ENCODE measurements at places on chromosomes 3 and 15. TPM values are rescaled to one million over a fixed set of nuclear protein-coding genes. Genes with fewer than 3 reads are reported as not detected.

- no peak for DNase-seq
Measured at GRCh38 chr3:63910891-63911290, 1.3 kb downstream of the SCAANT1 start.

SMCO1 gene
- total RNA-seq: not detected

VPS13C gene
- total RNA-seq: 61.6 TPM

TM4SF1 gene
- total RNA-seq: 285 TPM

- no peak for DNase-seq
Measured at GRCh38 chr15:84961707-84962106, 19.9 kb upstream of the PDE8A start.

DNA sequence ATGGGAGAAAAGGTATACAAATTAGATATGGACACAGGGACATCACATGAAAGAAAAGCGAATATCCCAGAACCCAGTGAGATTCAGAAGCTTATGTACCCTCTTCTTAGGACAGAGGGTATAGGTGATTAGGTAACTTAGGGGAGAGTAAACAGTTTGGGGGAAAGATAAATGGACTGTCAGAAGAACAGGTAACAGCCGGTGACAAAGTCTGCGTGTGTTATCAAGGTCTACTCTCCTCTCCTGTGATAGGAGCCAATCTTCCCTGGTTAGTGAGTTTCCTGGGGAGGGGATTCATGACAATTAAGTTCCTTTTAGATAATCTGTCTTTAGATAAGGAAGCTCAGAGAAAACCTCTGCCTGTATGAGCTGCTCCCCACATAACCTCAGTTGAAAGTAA, 30.6 kb upstream of the SNRPN start:
- no peak for DNase-seq

- no peak for DNase-seq
Measured at GRCh38 chr3:62824965-62825592, 50.1 kb downstream of the CADPS start.

GRCh38 chr3:149342413-149343380, 9.3 kb upstream of the TM4SF18 start:
- no peak for DNase-seq

Data from omental fat pad (tissue), 4 donors.